ENCODE measurements at places on chromosomes 2 and 18.

- no peak for DNase-seq
Measured at GRCh38 chr2:96733931-96734330, 5.9 kb downstream of the LMAN2L start.

GRCh38 chr2:138157372-138157771, 193.1 kb downstream of the HNMT start:
- DNase-seq = no peak

GRCh38 chr2:121627525-121628050, 21.7 kb downstream of the CLASP1 start:
- no peak for DNase-seq

- no peak for DNase-seq
Measured at GRCh38 chr2:9082158-9082557, 78.7 kb upstream of the MBOAT2 start.

GRCh38 chr2:39368846-39369245, 68.2 kb downstream of the MAP4K3 start:
- no peak for DNase-seq

DNA sequence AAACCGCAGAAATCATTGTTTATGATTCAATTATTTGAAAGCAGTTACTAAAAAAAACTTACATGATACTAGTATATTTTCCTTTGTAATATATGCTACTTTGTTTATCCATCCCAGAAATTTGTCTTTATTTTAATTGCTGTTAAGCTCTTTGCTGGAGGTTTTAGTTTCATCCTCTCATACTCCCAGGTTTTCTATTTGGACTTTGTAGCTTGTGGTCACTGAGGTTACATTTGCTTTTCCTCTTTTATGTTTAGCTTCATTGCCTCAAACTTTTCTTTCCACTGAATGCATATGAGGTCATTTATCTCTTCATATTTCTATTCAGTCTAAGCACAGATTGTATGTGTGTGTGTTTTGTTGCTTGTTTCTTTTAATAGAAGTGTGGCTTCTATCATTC, 89.9 kb downstream of the ERBB4 start:
- DNase-seq = no peak

DNA sequence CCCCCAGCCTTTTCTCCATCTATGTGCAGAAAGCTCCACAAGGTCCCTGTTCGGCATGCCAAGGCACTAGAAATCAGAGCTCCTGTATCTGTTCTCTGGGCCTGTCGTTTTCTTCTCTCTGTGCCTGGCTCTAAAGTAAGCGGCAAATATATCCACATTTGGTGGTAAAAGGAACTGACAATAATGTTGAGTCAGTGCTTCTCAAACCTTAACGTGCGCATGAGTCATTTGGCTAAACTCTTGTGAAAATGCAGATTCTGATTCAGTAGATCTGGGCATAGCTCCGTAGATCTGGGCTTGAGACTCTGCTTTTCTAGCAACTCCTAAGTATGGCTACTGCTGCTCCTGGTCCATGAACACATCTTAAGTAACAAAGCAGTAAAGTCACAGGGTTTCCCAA, 16.5 kb upstream of the ACSL3 start:
- DNase-seq = peak; percentile 79

DNA sequence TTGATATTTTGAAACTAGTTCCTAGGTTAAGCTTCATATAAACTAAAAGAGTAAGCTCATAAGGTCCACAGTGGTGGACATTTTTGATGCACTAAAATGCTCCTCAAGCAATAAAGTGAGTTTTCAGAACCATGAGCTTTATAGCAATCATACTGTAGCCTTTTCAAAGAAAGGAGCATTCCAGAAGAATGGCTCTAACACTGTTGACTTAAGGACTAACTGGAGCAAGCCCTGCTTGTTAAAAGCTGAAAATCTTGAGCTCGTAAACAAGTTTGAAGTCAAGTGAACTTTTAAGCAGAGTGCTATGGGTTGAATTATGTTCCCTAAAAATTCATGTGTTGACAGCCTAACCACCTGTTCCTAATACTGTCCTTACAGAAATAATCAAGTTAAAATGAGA, 38.0 kb downstream of the KYNU start:
- DNase-seq = no peak

DNA sequence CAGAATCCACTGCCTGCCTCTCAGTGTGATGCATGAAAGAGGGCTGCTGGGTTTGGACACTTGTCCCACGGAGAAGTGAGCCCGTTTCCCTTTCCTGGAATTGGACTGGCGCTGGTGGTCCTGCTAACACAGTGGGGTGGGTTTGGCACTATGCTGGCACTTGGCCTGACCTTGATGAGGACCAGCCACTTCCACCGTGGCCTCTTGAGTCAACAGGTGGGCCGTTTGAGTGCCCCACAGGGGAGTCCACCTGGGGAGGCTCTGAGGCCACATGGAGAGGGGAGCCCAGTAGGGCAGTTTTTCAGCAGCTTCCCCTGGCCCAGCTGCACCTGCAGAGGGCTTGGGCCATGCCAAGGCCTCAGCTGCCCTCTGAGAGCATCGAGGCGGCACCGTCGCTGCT, 56.5 kb downstream of the MBP start:
- DNase-seq = no peak

- DNase-seq = no peak
Measured at GRCh38 chr2:110780461-110780860, 48.1 kb downstream of the ACOXL start.

DNA sequence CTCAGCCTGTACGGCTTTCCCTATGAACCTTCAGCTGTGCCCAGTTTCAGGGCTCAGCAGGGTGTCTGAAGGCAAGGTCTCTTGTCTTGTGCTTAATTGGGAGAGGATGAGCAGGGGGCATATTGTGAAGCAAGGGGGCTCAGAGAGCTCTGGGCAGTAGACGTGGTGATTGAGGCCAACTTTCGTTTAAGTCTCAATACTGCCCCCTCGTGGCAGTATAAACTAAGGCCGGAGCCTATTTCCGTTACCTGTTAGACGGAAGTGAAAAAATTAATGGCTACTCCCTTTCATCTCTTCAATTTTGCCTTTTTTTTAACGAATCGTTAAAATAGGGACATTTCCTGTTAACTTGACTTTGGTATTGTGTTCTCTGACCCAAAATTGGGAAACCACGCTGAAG, 193.4 kb downstream of the TDRD15 start:
- DNase-seq = no peak

- DNase-seq = no peak
Measured at GRCh38 chr18:73670039-73670438, 477.6 kb downstream of the FBXO15 start.

GRCh38 chr2:147686365-147686764, 158.5 kb upstream of the ACVR2A start:
- DNase-seq = no peak

- DNase-seq = no peak
Measured at GRCh38 chr2:146873056-146873455, 971.8 kb upstream of the ACVR2A start.

GRCh38 chr2:183037074-183037552, 1.1 kb downstream of the NCKAP1 start:
- DNase-seq = peak; percentile 18

DNA sequence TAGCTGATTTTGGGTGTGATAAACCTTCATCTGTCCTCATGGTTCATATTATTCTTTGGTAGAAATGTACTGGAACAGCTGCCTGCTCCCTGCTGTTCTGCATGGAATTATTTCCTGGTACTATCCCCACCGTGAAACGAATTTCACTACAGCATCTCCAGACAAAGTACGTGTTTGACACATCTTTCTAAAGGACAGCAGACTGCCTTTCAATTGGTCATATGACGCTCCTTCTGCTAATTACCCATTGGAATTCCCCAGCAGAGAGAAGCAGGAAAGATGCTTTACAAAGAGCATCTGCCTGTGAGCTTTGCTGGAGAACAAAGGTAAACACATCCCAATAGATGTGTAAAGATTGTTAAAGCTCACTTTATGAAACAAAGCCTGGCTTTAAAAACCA, 4.4 kb upstream of the RFX8 start:
- DNase-seq = no peak

DNA sequence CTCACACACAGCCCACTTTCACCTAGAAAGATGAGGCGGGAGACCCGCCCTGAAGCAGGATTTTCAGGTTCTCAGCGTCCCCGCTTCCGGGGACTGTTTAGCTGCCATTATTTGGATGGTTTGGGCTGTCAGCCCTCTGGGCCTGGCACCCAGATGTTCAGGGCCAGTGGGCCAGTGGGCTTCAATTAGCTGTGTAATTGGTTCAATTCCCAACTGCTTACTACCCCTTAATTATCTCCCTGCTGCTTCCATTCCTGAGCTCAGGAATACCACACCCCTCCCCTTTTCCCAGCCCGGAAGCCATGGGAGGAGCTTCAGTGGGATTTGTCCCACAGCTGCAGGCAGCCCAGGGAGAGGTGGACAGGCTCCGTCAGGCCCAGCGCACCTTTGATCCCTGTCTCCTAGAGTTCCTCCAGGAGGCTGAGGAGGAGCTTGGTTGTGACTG, 114.1 kb upstream of the MYCN start:
- DNase-seq = no peak

- no peak for DNase-seq
Measured at GRCh38 chr2:57869758-57870344, 176.8 kb upstream of the VRK2 start.

- no peak for DNase-seq
Measured at GRCh38 chr18:64100116-64100922, 48.6 kb downstream of the LINC00305 start.

- DNase-seq = no peak
Measured at GRCh38 chr2:3651691-3652648, 6.0 kb upstream of the ALLC start.

GRCh38 chr2:179768765-179769164, 92.6 kb downstream of the ZNF385B start:
- DNase-seq = no peak

DNA sequence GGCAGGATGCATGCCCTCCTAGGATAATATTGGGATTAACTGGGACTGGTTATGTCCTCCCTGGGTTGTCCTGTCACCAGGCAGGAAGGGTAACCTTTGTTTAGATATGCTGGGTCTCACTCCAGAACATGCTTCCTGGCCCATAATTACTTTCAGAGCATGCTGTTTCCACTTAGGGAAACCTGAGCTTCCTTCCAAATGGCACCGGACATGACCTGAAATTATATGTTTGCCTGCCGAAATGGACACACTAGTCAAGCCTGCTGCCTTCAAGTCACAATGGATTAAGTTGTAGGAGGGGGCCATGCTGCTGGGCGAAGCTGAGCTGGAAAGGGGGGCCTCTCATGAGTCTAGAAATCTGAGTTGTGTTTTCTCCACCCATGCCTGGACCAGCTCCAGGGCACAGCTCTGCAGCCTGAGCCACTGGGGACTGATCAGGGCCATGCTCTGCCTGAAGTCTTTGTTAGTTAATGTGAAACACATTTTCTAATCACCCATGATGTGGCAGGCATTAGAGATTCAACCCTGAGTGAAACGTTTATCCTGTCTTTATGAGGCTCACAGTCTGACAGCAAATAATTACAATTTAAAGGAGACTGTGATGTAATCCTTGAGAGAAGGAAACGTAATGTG, 273.3 kb downstream of the TNS1 start:
- DNase-seq = peak; percentile 6

DNA sequence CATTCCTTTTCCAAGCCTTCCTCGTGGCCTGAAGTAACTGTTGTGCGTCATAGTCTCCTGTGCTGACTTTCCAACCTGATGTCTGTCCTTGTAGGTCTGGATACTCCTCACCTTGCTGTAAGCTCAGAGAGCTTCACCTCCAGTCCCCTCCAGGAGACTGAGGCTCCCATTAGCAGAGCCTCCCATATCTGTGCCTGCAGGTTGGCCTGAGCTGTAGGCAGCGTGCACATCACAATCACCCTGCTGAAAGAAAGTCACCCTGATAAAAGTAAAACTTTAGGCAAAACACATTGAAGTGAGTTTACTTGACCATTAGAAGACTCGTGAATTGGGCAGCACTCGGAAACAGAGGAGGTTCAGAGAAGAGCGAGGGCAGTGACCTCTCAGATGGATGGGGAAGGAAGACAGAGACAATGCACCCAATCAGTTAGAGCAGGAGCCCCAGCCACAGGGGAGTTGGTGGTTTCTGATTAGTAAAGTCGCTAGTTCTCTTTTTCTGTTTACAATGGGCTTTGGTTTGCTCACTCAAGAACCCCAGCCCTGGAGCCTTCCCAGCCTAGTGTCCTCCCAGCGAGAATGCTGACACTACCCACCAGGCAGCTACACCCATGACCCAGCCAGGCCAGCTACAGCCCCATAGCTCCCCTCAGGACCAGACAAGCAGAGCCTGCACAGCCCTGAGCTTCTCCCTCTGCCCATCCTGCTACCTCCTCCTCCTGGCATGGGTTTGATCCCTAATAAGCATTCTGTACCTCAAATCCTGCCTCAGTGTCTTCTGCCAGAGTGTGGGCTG, 12.1 kb upstream of the TPO start:
- no peak for DNase-seq

DNA sequence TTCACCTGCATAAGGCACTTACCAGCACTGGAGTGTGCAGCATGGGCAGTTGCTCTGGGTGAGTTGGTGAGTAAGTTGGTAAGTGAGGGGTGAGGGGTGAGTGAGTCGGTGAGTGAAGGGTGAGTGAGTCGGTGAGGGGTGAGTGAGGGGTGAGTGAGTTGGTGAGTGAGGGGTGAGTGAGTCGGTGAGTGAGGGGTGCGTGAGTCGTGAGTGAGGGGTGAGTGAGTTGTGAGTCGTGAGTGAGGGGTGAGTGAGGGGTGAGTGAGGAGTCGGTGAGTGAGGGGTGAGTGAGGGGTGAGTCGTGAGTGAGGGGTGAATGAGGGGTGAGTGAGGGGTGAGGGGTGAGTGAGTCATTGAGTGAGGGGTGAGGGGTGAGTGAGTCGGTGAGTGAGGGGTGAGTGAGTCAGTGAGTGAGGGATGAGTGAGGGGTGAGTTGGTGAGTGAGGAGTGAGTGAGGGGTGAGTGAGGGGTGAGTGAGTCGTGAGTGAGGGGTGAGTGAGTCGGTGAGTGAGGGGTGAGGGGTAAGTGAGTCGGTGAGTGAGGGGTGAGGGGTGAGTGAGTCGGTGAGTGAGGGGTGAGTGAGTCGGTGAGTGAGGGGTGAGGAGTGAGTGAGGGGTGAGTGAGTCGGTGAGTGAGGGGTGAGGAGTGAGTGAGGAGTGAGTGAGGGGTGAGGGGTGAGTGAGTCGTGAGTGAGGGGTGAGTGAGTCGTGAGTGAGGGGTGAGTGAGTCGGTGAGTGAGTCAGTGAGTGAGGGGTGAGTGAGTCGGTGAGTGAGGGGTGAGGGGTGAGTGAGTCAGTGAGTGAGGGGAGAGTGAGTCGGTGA, 17.1 kb downstream of the THAP4 start:
- no peak for DNase-seq

- no peak for DNase-seq
Measured at GRCh38 chr2:167965907-167966761, 281.3 kb downstream of the STK39 start.

DNA sequence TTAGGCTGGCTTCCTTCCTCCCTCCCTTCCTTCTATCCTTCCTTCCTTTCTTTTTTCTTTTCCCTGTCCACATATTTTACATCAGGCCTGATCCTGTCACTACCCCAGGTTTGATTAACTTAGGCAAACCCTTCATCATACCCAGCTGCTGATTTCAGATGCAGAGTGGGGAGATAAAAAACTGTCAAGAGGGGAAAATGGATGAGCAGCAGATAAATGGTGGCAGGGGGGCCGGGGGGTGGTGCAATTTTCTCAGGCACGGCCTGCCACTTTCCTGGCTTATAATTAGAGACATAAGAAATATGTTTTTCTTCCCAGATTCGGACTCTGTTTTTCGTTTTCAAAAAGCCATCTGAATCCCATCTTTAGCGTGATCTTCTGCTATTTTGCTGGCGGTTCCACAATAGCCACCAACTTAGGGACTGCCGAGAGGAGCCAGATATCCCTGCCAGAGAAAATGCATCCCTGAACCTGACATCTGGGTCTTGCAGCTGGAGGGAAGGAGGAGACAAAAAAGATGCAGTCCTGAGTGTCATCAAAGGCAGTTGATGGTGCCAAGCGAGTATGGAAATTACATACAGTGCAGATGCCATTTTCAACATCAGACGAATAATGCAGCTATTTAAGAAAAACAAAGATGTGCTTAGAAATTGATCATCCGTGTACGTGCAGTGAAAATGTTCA, 49.9 kb downstream of the CXCR4 start:
- DNase-seq = no peak
